ENCODE measurements at places on chromosomes 2 and 18.

GRCh38 chr18:48216639-48217257, 192.4 kb downstream of the ZBTB7C start:
- DNase-seq, result no peak

GRCh38 chr2:227411320-227411989, 23.7 kb upstream of the SCYGR1 start:
- peak; percentile 43 for DNase-seq

- no peak for DNase-seq
Measured at GRCh38 chr2:96866586-96866985, 3.3 kb downstream of the SEMA4C start.

- DNase-seq, result no peak
Measured at GRCh38 chr2:25912851-25913695, 34.8 kb upstream of the ASXL2 start.

DNA sequence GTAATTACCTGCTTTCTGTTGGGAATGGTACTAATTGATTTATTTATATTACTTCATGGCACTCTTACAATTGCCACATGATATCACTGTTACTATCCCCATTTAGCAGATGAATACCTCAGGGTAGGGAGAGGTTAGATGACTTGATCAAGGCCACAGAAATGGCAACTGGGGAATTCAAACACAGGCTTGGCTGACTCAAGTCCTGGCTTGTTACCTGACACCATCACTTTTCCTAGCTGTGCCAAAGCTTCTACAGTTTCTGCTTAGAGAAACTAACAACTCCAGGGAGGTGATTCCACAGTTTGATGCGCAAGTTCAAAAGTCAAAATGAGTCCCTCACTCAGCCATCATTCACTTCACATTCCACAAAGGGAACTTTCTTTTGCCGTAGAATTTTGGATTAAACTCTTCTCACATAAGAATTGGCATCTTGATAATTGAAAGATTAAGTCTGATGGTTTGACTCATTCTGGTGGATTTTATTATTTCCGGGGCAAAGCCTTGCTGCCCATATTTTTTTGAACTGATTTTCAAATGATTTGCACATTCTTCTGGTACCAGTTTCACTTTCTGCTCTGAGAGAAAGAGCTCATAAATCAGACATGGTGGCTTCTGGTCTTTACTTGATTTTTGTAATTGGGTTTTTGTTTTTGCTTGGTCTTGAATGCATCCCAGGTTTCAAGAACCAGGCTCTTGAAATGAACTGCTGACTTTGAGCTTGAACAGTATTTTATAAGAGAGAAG, 656.8 kb downstream of the BCL11A start:
- DNase-seq, result no peak

GRCh38 chr2:2845267-2845666, 514.2 kb upstream of the MYT1L start:
- no peak for DNase-seq

GRCh38 chr2:126739141-126739540, 83.2 kb downstream of the GYPC start:
- no peak for DNase-seq

GRCh38 chr2:95384854-95385569, 17.5 kb upstream of the FAHD2A start:
- DNase-seq, result no peak

GRCh38 chr2:230893338-230893737, 28.6 kb downstream of the ITM2C start:
- DNase-seq, result no peak

GRCh38 chr2:96625571-96626552, 12.2 kb downstream of the KANSL3 start:
- DNase-seq, result no peak

GRCh38 chr2:237600205-237600846, 9.8 kb upstream of the RAB17 start:
- no peak for DNase-seq

GRCh38 chr2:235227590-235227989, 266.3 kb upstream of the AGAP1 start:
- DNase-seq, result no peak

GRCh38 chr2:64263315-64263714, 119.1 kb upstream of the PELI1 start:
- no peak for DNase-seq
